ENCODE measurements at places on chromosomes 6 and 20. TPM values are rescaled to one million over a fixed set of nuclear protein-coding genes. Genes with fewer than 3 reads are reported as not detected.

WFDC6 gene
- total RNA-seq: not detected

SERPINB6 gene
- total RNA-seq: 102 TPM

FOXC1 gene
- 15.7 TPM for total RNA-seq

EYS gene
- 0.09 TPM for total RNA-seq

SLC26A8 gene
- not detected for total RNA-seq

C6orf120 gene
- 57.1 TPM for total RNA-seq

All from fibroblast of the aortic adventitia (primary cell).